ENCODE measurements at places on chromosomes 4 and X. TPM values are rescaled to one million over a fixed set of nuclear protein-coding genes. Genes with fewer than 3 reads are reported as not detected.
A peak's percentile ranks its signal among the peaks of the same experiment; 100 is the strongest.

- no peak for DNase-seq
- H3K27me3 ChIP-seq: no peaks in the 10 kb centered on the region
- H3K36me3 ChIP-seq: no peaks in the 10 kb centered on the region
Measured at GRCh38 chr4:177265729-177266128, 43.9 kb upstream of the NEIL3 start.

- no peak overlapping the region for H3K27ac ChIP-seq
- H3K27me3 ChIP-seq: no peaks in the 10 kb centered on the region
- no peaks in the 10 kb centered on the region for H3K4me1 ChIP-seq
- H3K4me3 ChIP-seq: no peak overlapping the region
- no peaks in the 10 kb centered on the region for H3K36me3 ChIP-seq
Measured at GRCh38 chr4:42282081-42282901, 115.0 kb upstream of the SHISA3 start.

DNA sequence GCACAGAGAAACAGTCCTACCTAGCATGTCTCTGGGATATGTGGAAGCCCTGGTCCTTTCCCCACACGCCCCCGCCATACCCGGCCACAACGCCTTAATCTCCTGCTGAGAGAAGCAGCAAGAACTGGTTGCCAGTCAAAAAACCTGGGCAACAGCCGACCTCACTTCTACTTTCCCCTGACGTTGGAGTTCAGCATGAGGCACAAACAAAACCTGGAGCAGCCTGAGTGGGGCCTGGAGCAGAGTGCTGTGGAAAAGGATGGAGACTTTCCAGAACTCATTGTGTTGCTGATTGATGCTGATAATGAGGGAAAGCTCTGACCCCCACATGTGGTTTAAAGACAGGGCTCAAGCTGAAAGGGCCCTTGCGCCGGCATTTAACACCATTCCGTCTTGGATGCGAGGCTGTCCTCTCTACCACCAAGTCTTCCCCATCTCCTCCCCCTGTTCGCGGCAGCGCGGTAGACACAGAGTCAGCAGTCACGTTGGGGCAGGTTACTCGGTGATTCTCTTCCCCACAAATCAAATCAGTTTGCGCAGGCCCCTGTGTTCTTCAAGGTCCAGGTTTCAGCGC is 666 bp downstream of the CCDC158 start:
- peak overlapping the region; percentile 68 for H3K4me3 ChIP-seq
- no peaks in the 10 kb centered on the region for H3K4me1 ChIP-seq
- H3K27ac ChIP-seq: no peak overlapping the region
- no peak for DNase-seq
- 0 out of 2 replicates have a peak, but pooled peaks cover 4% of the 10 kb centered on the region for H3K27me3 ChIP-seq

DNA sequence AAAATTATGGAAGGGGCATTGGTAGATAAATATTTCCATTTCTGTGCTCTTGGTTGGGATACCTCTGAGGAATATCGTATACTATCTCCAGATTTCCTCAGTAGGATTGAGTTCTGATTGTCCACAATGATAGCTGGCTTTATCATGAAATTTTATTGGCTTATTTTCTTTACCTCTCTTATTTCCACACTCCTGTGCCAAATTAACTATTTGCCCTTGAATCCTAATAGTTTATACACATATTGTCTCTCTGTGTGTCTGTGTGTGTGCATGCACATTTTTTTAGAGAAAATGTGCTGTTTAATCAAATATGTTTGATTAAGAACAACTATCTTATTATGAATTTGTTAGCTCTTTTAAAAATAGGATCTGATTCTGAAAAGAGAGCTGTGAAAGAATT is 271.6 kb downstream of the DTHD1 start:
- H3K36me3 ChIP-seq: no peaks in the 10 kb centered on the region
- H3K27me3 ChIP-seq: no peaks in the 10 kb centered on the region
- no peak overlapping the region for H3K4me3 ChIP-seq
- no peak overlapping the region for H3K27ac ChIP-seq
- no peaks in the 10 kb centered on the region for H3K4me1 ChIP-seq

The GPM6B gene
- 0.65 TPM for total RNA-seq

DNA sequence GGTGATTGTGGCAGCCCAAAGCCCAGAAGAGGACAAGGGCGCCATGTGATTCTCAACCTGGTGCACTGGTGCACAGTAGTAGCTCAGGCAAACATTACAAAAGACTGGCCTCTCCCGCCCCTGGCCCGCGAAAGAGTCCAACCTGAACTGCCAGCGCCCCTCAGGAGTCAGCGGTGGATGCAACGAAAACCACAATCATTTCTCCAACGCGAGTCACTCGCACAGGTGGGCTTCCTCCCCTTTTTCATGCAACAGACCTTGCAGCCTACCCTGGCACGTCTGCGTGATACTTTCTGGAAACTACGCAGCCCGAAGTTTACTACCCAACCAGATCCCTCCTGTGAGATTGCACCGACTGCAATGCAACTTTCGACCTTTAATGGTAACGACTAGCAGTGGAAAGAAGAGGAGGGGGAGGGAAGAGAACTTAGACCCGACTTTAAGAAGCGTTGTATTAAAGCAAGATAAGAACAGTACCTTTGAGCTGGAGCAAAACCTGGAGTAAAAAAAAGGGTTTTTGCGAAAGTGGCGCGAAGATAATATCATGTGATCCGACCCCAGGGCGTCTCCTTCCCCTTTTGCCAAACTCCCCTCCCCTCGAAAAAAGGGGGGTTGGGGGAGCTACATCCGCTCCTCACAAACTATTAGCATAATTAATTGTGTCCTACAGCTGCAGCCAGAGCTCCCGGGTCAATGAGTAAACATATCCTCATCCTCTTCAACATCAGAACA is 63.3 kb upstream of the CCDC160 start:
- no peaks in the 10 kb centered on the region for H3K36me3 ChIP-seq
- DNase-seq: no peak
- H3K27me3 ChIP-seq: 0 out of 2 replicates have a peak, but pooled peaks cover 9% of the 10 kb centered on the region
- H3K4me3 ChIP-seq: no peak overlapping the region

DNA sequence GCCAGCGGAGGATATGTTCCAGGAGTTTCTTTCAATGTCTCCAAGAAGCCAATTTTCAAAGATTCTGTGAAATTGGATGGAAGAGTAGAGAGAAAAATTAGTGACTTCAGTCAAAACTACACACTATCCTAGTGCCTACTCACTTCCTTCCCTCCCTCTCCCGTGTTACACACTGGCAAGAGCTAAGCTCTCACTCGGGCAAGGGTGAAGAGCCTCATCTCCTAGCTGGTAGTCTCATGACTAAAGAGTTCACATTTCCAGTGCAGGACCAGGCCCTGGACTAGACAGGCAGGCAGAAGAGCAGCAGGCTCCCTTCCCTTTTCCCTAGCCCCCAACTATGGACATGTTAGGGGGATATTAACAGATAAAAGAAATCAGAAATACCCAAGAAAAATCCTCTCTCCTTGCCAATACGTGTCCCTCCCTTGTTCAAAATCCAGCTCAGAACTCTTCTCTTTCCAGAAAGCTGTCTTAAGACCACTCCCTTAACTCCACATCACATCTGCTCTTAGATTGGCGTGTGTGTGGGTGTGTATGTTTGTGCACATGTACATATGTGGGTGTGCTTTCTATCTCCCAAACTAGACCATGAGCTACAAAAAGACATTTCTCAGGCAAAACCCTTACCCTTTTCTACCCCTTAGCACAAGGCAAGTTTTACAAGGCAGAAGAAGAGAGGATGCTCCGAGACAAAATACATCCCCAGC is 29.9 kb downstream of the ZDHHC9 start:
- no peak for DNase-seq
- H3K27ac ChIP-seq: no peak overlapping the region
- H3K4me1 ChIP-seq: 0 out of 2 replicates have a peak, but pooled peaks cover 5% of the 10 kb centered on the region
- no peaks in the 10 kb centered on the region for H3K36me3 ChIP-seq

- no peaks in the 10 kb centered on the region for H3K27me3 ChIP-seq
- H3K36me3 ChIP-seq: no peaks in the 10 kb centered on the region
- no peak for DNase-seq
- H3K27ac ChIP-seq: no peak overlapping the region
- no peaks in the 10 kb centered on the region for H3K4me1 ChIP-seq
Measured at GRCh38 chr4:172698256-172698655, 470.4 kb upstream of the GALNT7 start.

The S100G gene
- not detected for total RNA-seq

The KLHL4 gene
- 0.11 TPM for total RNA-seq

DNA sequence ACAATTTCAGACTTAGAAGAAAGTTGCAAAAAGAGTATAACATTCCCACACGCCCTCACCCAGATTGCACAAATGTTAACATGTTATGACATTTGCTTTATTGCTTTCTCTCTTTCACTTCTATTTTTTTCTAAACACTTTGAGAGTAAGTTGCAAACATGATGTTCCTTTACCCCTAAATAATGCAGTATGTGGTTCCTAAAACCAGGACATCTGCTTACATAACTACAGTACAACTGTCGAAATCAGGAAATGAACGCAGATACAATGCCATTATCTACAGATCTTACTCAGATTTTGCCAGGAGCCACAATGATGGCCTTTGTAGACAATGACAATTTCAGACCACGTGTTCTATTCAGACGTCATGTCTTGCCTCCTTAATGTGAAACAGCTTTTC is 22.4 kb downstream of the SH3TC1 start:
- H3K4me1 ChIP-seq: peaks cover 9% of the 10 kb centered on the region
- H3K36me3 ChIP-seq: no peaks in the 10 kb centered on the region
- H3K27me3 ChIP-seq: no peaks in the 10 kb centered on the region
- peak overlapping the region; percentile 27 for H3K27ac ChIP-seq
- DNase-seq: peak; percentile 77

GRCh38 chr4:20754036-20754435 is 53.8 kb downstream of the PACRGL start:
- no peaks in the 10 kb centered on the region for H3K36me3 ChIP-seq
- H3K4me3 ChIP-seq: no peak overlapping the region
- no peaks in the 10 kb centered on the region for H3K4me1 ChIP-seq

The FAM236B gene
- total RNA-seq: not detected

DNA sequence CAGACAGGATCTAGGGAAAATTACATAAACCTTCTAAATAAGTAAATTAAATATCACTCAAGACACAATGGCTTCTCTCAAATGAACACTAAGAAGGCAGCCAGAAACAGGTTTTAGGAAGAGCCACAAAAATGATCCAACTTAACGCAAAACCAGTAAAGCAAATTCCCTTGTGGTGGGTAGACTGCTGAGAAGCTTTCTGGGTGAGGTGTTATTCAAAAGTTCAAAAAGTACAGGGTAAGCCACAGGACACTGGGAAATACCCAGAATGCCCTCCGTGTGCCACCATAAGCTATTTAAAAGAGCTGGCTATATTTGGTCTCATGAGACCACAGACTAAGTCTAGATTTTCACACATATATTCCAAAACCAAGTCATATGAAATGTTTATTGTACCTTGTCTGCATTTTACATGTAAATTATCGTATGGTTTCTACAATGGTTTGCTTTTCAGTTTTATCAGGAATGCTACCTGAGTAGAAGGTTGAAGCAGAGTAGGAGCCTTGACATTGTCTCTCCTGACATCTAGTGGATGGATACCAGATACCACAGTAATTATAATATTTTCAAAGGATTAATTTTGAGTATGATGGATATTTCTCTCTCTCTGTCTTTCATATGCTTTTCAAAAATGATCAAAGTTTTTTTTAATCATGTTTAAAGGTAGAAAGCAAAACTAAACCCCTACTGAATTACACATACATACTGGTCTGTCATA is 109.3 kb upstream of the KLHL13 start:
- H3K4me3 ChIP-seq: no peak overlapping the region
- no peaks in the 10 kb centered on the region for H3K36me3 ChIP-seq
- no peaks in the 10 kb centered on the region for H3K27me3 ChIP-seq
- H3K4me1 ChIP-seq: no peaks in the 10 kb centered on the region
- H3K27ac ChIP-seq: peak overlapping the region; percentile 3

GRCh38 chr4:7395645-7396044 is 39.1 kb downstream of the PSAPL1 start:
- H3K4me1 ChIP-seq: no peaks in the 10 kb centered on the region
- no peaks in the 10 kb centered on the region for H3K36me3 ChIP-seq
- peaks cover 13% of the 10 kb centered on the region for H3K27me3 ChIP-seq

DNA sequence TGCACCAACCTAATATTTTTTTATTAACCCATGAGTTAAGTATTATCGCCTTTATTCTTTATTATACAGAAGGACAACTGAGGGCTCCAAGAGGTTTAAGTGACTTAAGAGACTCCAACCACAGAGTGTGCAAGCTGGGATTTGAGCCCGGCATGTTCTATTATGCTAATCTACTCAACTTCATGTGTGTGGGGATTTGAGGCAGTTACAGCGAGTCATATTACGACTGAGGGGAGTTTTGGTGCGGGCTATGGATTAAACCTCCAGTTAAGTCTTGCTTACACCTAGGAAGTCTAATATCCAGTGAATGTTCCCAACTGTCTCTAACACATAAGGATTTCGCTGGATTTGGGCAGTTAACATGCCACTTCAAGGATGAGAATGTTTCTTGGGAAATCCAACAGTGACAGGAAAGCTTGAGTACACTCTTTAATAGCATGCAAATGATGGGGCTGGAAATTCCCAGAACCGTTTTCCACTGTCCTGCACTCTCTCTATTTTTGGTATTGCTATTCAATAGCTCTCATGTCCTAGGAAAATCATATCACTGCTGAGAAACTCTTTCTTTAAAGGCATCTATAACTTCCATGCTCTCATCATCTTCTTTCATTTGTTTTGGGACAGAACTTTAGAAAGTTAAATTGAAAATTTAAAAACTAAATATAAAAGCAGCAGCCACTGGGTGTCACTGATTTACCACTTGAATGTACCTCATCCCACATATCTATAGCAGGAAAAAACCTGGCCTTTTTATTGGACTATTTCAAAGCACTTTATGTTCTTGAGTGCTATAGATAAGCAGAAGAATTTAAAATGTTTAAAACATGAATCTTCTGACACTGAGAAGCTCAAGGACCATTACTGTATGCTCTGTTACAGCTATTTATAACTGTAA is 165.1 kb upstream of the TTC29 start:
- H3K36me3 ChIP-seq: no peaks in the 10 kb centered on the region
- H3K27me3 ChIP-seq: no peaks in the 10 kb centered on the region
- no peak overlapping the region for H3K27ac ChIP-seq
- no peak overlapping the region for H3K4me3 ChIP-seq
- H3K4me1 ChIP-seq: no peaks in the 10 kb centered on the region
- peak; percentile 35 for DNase-seq

DNA sequence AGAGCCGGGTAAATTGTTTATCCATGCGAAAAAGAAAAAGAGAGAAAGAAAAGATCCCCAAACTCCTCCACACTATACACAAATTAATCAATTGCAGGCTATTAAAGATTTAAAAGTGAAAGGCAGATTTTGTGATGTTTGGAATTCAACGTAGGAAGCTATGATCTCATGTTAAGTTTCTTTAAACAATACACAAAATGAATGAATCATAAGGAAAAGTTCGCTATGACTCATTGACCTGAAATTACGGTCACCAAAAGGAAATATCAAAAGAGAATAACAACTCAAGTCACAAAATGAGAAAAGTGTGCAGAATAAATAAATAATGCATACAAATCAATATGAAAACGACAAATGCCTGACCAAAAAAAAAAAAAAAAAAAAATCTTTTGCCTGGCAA is 28.6 kb downstream of the CLNK start:
- peaks cover 12% of the 10 kb centered on the region for H3K4me1 ChIP-seq
- no peaks in the 10 kb centered on the region for H3K36me3 ChIP-seq
- H3K4me3 ChIP-seq: no peak overlapping the region

The TMEM255A gene
- total RNA-seq: not detected

The PLS3 gene
- total RNA-seq: 136 TPM

All from GM23248 (cell line).